ENCODE measurements at places on chromosomes 2 and 18.

DNA sequence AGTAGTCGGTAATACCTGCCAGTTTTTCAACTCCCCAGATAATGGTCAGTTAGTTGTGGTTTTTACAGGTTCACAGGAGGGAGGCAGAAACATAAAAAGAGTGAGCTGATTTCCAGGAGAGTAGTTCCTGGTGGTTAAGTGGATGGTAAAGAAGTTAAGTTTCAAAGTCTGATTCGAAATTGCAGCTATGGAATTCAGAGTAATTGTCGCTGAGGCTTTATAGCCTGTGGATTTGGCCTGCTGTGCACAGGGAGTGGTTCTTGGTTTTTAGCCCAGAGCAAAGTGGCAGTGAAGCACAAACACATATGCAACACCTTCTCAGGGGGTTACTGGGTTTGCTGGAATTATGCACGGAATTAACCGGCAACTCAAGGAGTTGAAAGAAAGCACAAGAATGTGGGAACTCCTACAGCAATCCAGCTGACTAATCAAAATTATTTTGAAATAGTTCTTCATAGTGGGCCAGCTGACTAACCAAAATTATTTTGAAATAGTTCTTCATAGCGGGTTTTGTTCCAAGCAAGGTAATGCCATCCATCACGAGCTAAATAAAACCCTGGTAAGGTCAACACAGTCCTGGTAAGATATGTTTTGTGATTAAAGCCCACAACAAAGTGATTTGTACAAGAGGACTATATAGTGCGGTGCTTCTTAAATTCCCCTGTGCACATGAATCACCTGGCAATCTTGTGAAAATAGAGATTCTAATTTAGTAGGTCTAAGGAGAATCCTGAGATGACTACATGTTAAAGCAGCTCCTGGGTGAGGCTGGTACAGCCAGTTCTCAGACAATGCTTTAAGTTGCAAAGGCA lies 94.4 kb downstream of the SGPP2 start:
- no peaks in the 10 kb centered on the region for H3K4me1 ChIP-seq
- peaks cover 2% of the 10 kb centered on the region for H3K27me3 ChIP-seq
- no peak overlapping the region for H3K27ac ChIP-seq
- no peak overlapping the region for H3K4me3 ChIP-seq
- no peak for DNase-seq

GRCh38 chr2:230734247-230735175 lies 21.9 kb downstream of the CAB39 start:
- H3K27ac ChIP-seq, result peak overlapping the region; percentile 50
- peaks cover 35% of the 10 kb centered on the region for H3K36me3 ChIP-seq
- peak overlapping the region; percentile 50 for H3K4me3 ChIP-seq
- no peak for DNase-seq
- H3K27me3 ChIP-seq, result no peaks in the 10 kb centered on the region

- DNase-seq, result no peak
- peaks cover 50% of the 10 kb centered on the region for H3K4me1 ChIP-seq
Measured at GRCh38 chr18:77144451-77145118, 12.0 kb upstream of the MBP start.

DNA sequence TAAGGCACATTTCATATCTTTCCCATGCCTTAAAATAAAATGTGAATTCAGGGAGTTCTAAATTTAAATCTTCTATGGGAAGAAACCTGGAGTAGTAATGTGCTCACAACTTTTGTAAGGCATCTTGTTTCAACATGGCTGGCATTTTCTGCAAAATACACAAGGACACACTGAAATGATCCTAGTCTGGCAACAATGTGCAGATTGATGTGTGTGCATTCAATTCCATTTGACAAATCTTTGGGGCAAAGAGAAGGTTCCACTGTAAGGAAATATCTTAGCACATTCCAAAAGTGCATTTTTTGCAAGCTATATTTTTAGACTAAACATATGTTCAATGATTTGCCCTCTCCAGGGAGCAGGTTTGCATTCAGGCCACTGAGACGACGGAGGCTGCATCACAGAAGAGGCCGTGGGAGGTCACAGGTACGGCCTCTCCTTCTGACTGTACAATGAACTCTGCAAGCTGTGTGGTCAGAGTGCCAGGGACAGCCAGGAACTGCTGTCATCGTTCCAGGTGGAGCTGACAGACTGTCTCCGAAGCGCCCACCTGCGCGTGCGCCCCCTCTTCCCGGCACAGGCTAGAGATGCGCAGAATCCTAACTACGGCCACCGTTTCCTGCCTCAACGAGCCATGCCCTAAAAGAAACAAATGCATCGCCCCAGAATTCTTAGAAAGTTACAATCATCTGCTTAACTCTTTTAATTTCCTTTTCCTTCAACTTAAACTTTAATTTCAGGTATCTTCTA lies 149.2 kb upstream of the POU3F3 start:
- no peak overlapping the region for H3K27ac ChIP-seq
- no peaks in the 10 kb centered on the region for H3K4me1 ChIP-seq
- no peak for DNase-seq
- H3K4me3 ChIP-seq, result no peak overlapping the region

- H3K4me3 ChIP-seq, result peak overlapping the region; percentile 75
- DNase-seq, result no peak
- H3K36me3 ChIP-seq, result peaks cover 78% of the 10 kb centered on the region
- peak overlapping the region; percentile 87 for H3K27ac ChIP-seq
Measured at GRCh38 chr2:174590928-174591648, 6.5 kb downstream of the WIPF1 start.

DNA sequence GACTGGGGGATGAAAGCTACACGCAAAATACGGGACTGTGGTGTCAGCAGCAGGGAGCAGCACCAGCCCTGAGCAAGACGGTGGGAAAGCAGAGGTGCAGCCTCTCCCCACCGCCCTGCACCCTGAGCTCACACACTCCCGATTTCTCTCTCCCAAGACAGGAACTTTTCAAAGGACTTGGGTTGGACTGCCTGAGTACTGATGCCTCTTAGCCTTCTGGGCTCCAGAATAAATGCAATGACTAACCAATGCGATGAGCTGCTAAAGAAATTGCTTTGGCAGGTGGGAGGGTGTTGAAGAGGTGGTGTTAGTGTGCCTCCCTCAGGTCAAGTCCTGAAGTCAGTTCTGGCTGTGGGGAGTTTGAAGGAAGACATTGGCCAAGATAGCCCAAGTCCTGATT lies 9.6 kb downstream of the TRIM54 start:
- DNase-seq, result no peak
- H3K36me3 ChIP-seq, result no peaks in the 10 kb centered on the region
- no peak overlapping the region for H3K27ac ChIP-seq
- no peak overlapping the region for H3K4me3 ChIP-seq
- H3K4me1 ChIP-seq, result peaks cover 4% of the 10 kb centered on the region

- no peaks in the 10 kb centered on the region for H3K36me3 ChIP-seq
- H3K27ac ChIP-seq, result no peak overlapping the region
- no peak for DNase-seq
Measured at GRCh38 chr18:49020621-49021021, 69.9 kb upstream of the SMAD7 start.

DNA sequence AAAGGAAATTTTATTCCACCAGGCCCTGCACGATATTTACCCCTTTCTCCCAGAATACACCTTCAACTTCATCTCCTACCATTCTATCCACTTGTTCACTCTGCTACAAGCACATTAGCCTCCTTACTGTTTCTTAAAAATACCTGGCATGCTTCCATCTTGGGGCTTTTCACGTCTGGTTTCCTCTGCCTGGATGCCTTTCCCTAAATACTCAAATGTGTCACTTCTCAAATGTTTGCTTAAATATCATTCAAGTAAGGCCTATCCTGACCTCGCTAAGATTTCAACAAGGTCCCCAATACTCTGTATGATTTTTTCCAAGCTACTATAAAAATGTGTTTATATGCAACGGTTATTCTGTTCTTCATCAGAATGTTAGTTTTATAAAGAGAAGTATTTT lies 433.0 kb upstream of the CHAC2 start:
- H3K27ac ChIP-seq, result no peak overlapping the region
- no peaks in the 10 kb centered on the region for H3K4me1 ChIP-seq
- no peak for DNase-seq
- no peaks in the 10 kb centered on the region for H3K36me3 ChIP-seq

GRCh38 chr2:144357623-144358373 lies 162.1 kb downstream of the ZEB2 start:
- H3K36me3 ChIP-seq, result no peaks in the 10 kb centered on the region
- DNase-seq, result peak; percentile 61
- H3K4me1 ChIP-seq, result peaks cover 8% of the 10 kb centered on the region
- no peak overlapping the region for H3K4me3 ChIP-seq

DNA sequence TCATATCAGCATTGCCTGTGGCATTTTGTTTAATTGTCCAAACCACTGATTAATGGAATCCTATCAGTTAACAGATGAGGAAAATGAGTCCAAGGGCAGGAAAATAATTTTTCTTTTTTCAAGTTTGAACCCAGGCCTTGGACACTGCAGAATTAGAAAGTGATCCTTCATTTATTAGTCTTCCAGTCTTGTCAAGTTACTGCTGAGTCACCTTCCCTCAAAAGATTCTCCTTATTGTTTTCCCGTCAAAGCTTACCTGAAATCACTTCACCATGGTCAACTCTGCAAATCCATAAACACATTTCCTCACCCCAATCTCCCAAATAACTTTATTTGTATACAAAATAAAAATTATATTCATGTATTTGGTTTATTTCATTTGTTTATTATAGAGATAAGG lies 57.9 kb downstream of the WDR75 start:
- H3K4me1 ChIP-seq, result no peaks in the 10 kb centered on the region
- no peak overlapping the region for H3K27ac ChIP-seq
- peaks cover 2% of the 10 kb centered on the region for H3K27me3 ChIP-seq
- no peak for DNase-seq

Data from T-helper 2 cell treated with Interferon-gamma antibody and Interleukin-4, amounts not matched to agents 5 μg/mL and 100 μg/mL, for 36 hours (primary cell).